Mucosa of gallbladder (tissue), 1 donor: ENCODE measurements at places on chromosomes 5 and 9.

DNA sequence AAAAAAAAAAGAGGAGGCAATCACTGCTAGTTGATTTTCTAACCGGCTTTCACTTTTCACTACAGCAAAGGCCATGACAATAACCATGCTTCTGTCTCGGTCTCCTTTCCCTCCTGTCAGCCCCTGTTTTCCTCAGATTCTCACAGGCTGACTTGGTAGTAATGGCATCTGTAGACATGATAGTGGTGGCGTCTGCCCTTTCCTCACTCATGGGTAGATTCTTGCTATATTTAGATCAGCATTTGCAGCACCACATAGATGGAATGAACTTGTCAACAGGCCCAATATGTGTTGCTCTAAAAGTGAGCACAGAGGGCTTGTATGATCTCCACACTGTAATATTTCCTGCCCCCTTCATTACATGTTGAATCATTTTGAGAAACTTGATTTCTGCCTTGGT, 120.3 kb upstream of the FTMT start:
- DNase-seq, result no peak

DNA sequence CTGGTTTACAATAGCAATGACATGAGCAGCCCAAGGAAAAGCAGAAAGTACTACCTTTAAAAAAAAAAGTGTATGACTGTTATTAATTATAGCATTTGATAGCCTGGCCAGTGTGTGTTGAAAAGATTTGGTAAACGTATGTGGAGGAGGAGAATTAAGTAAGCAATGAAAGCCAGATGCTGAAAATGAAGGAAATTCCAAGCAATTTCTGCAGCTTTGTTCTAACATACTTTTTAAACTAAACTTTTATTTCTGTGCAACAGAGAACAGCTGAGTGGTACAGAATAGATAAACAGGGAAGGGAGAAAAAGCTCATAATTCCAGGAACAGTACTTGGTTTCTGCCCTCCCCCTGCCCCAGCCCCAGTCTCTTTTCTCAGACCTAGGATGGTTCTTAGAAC, 252.6 kb downstream of the ADAMTSL1 start:
- no peak for DNase-seq

DNA sequence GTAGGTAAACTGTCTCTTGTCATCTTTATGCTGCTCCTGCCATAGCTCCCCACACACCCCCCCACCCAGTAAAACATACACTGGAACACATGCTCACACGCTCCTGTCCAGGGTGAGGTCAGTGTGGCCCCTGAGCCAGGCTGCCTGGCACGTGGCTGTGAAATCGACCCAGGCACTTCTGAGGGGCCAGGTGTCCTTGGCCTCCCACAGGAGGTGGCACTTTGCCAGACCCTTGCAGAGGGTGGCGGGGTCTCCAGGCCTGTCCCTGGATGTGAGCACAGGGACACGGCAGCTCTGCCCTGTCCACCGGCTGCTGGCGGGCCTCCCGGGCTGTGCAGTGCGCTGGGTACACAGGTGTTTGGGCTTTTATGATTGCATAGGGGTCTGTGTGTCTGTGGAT, 10.0 kb upstream of the CRB2 start:
- no peak for DNase-seq

DNA sequence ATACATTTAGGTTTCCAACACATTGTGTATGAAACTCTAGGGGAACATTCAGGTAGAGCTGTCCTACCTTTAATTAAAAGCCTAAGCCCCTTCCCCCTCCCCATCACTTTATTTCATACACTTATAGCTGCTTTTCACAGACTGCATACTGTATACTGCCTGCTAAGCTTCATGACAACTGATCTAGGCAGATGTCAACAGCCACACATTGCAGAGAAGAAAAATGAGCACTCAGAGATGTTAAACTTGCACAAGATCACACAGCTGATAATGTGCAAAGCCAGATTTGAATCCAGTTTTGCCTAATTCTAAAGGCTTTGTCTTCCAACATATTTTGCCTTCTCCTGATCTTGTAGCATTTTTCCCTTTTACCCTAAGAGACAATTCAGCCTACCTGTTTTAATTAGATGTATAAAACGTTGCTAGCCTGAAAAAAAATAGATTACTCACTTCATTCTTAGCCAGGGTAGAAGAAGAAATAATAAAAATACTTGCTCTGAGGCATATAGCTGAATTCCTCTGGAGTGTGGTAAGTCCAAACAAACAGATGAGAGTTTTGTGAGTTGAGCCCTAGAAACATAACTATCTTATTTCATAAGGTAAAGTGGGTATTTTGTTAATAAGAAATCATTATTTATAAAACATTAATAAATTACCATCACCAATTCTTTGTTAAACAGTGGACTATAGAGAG, 56.9 kb upstream of the CAST start:
- DNase-seq, result no peak

GRCh38 chr5:171589461-171589860, 170.0 kb downstream of the FGF18 start:
- DNase-seq, result peak; percentile 1

GRCh38 chr5:146079695-146080373, 25.5 kb downstream of the PLAC8L1 start:
- no peak for DNase-seq

DNA sequence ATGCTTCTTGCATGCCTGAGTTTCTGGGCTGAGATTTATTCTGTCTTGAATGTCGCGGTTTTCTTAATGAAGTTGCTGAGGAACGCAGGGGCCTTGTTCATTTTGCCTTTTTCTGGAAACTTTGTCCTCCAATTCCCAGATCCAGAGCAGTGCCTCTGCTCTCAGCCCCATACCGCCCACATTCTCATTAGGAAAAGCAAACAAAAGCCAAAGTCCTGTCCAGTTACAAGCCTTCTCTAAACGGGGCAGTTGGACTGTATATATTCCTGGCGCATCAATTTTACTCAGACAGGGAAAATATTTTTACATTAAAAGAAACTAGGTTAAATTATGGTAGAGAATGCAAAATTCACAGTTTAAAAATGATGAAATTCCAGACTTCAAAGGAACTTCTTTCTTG, 1.2 kb upstream of the PSAT1 start:
- DNase-seq, result no peak

DNA sequence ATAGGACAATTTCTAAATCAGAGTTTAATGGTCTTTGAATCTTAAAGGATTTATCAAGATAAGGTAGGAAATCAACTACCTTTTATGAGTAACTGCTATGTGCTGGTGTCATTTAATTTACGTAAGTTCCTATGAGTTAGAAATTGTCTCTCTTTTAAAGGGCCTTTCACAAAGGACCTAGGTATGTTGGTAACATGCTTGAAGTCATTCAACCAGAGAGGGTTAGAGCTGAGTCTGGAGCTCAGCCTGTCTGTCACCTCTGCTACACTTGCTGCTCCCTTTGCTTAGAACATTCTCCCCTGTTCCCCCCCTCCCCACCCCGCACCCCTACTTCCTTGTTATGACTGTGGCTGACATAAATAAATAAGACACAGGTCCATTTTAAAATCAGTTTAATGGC, 190.3 kb upstream of the SEMA6A start:
- DNase-seq, result no peak

- DNase-seq, result no peak
Observed at GRCh38 chr5:14760548-14761002, 96.1 kb downstream of the OTULIN start.

DNA sequence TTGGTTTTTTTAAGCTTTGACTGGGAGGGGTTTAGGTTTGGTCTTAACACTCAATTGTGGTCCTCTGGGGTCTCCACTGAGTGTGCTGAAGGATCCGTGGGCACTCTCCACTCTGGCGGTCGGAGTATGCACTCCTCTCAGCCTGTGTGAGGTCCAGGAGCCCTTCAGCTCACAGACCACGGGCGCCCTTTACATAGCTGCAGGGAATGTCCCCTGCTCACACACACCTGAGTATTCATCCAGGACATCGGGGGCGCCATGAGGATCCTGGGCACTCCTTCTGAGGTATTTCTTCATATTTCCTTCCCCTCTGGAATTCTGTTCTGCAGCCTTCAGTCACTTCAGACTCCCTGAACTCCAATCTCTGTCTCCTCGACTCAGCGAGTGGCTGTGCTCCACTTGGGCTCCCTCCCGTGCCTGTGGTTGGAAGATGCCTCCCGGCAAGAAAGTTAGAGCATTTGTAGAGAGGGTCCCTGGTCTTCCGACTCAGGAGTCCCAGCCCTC, 12.5 kb downstream of the TRIP13 start:
- no peak for DNase-seq

- no peak for DNase-seq
Observed at GRCh38 chr9:112647596-112647995, 70.3 kb downstream of the INIP start.

DNA sequence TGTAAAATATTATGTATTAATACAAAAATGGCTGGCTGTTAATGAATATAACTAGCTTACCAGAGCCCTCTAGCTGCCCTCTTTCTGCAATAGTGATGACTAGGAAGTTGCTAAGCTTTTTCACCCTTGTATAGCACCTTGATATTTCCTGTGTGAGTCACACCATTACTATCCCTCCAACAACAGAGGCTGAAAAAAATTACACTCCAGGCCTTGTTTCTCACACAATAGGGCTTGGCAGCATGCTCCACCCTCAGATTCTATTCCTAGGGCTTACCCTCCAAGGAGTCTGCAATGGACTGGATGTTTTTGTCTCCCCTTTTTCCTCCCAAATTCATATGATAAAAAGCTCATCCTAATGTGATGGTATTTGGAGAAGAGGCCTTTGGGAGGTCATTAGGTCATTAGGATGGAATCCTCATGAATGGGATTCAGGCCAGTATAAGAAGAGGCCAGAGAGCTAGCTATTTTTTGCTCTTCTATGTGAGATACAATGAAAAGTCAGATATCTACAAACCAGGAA, 184.6 kb upstream of the MAP1B start:
- DNase-seq, result peak; percentile 26

DNA sequence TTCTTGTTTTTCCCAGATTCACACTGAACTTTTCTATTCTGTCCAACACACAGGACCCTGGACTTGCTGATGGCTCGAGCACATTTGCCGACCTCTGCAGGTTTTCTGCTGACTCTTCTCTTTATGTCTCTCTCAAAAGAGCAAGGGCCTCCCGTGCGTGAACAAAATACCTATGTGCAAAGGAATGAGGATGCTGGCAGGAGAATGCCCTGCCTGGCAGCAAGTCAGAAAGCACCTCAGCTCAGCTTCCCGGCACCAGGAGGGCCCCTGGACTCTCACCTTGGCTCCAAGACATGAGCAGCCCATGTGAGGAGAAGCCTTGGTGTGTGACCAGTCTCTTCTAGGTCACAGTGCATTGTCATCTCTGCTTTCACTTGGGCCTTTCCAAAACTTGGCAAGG, 36.1 kb downstream of the PAPPA start:
- peak; percentile 89 for DNase-seq

DNA sequence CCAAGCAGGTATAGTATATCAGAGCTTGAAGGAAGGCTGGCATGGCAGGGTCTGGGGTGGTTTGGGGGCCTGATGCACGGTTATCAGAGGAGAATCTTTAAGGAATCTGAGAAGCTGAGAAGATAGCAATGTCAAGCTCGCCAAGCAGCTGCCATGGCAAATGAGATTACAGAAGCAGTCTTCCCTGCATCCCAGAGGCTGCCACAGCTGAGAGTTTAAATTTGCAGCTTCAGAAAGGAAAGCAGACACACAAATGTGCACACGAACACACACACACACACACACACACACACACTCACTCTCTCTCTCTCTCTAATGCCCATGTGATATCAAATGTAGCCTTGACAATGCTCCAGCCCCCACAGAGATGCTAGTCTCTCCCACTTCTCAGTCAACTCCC, 79.0 kb upstream of the TNC start:
- no peak for DNase-seq

DNA sequence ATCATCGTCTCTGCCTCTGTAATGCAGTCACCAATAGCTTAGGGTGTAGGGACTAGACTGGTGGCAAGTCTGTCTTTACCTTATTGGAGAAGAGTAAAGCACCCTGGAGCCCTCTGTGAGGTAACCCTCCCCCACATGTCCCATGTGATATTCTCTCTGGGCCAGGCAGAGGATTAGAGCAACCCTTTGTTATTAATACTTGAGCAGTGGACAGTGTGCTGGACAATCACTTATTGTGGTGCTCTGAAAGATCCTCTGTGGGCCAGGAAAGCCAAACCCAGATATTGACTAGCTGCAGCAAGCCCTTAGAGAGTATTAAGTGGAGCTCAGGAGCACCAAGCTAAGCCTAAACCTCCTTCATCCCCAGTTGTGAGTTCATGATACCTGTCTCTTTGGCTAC, 139.7 kb upstream of the RUSC2 start:
- DNase-seq, result no peak

DNA sequence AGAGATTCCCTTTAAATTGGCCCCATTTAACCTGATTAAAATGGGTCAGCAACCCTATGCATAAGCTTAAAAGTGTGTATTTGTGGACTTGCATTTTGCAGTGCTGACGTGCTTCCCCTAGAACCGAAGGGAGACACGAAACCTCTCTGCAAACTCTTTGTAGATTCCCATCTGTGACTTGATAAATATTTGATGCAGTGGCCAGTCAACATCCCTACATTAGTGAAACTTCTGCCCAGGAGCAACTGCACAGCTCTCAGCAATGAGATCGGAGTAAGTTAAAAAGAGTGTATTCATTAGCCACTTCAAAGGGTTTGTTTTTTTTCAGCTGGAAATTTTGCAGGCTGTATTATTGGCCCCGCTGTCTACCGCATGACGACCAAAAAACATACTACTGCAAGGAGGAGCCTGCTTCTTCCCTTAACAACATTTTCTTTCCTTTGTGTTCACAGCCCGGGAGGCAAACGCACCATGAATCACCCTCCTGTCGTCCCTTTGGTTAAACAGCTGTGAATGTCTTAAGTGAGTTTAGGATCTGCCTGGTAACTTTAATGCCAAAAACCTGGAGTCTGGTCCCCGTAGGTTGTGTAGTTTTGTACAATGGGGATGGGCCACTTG, 38.0 kb upstream of the TCERG1 start:
- no peak for DNase-seq

GRCh38 chr9:137461316-137461662, 2.2 kb upstream of the NSMF start:
- DNase-seq, result no peak

DNA sequence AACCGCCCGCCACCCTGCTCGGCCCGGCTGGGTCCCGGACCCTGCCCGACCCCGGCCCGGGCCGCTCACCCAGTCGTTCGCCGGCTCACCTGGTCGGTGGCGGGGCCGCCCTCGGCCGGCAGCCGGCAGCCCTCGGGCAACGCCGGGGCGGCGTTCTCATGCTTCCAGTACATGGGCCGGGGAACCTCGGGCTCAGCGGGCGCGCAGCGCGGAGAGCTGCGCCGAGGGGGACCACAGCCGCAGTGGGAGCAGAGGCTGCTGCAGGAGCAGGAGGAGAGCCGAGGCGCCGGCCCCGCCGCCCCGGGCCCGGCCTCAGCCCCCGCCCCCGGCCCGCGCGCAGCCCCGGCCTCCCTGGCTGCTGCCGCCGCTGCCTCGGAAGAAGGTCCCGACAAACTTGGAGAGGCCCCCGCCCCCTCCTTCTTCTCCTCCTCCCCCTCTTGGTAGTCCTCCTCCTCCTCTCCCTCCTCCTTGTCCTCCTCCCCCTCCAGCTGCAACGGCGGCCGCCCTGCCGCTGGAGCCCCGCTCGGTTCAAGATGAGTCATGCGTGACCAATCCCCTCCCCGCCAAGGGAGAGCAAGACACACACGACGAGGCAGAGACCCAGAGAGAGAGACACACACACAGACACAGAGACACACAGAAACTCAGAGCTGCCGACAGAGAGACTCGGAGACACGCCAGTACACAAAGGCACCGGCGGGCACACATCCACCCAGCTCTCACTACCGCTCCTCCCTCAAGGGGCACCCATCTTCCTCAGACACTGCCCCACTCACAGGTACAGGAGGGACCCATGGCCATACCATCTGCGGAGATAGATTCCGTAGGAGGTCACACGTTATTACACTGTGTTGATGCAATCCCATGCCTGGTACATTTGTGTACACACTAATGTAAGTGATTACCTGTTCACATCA, at the start of gene LHX6:
Gene LHX6, minus strand, starts transcription at position 390 of the 917 bp plus-strand sequence. Its CDS starts 217 bp downstream, at position 173.
- DNase-seq, result no peak
